Cardiac muscle cell (in vitro differentiated cells and primary cell): ENCODE measurements at places on chromosomes 7 and 10.

DNA sequence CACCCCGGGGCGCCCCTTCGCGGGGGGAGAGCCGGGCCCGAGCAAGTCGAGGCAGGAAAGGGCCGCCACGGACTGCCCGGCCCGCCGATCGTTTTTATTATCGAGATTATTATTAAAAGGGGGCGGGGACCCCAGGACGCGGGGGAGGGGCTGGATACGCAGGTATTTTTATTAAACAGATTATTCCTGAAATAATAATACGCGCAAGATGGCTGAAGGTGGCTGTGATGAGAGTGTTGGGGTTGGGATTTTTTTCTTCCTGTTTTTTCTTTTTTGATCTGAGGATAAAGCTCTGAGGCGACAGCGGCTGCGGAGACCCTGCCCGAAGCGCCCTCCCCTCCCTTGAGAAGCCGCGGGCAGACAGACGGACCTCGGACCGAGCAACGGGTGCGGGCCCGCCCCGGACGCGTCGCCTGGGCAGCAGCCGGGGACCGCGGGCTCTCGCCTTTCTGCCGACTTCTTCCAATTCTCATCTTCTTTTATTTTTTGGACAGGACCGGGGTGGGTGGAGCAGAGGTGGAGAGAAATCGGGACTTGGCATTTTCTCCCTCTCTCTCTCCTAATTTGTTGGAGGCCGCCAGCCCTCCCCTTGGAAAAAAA lies 1.4 kb upstream of the TRIM8 start:
- DNase-seq: peak; percentile 57

- DNase-seq: no peak
Measured at GRCh38 chr7:19213746-19214145, 68.5 kb upstream of the FERD3L start.

GRCh38 chr10:76382381-76382851 lies 951.0 kb downstream of the LRMDA start:
- peak; percentile 29 for DNase-seq

DNA sequence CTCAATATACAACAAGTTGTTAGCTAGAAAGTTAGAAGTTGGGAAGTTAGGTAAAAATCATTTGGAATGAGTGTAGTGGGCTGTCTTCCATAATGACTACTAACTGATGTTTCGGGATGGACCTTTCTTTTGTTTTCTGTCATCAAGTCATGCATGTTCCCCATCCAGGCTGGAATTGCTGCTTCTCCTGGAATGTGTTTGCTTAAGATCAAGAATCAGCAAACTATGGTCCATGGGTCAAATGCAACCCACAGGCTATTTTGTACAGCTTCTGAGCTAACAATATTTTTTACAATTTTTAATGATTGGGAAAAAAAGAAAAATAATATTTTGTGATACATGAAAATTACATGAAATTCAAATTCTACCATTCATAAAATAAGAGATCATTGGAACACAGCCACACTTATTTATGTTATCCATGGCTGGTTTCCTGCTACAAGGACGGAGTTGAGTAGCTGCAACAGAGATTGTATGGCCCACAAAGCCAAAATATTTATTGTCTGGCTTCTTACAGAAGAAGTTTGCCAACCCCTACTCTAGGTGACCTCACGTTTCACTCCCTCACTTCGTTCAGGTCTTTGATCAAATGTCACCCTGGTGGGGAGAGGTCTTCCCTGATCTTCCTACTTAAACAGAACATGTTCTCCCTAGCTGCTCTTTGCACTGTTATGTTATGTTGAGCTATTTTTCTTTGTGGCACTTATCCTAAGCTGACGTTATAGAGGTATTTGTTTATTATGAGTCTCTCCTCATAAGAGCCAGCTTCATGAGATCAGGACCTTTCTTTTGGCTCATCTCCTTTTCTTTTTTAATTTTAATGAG lies 127.1 kb downstream of the RALA start:
- DNase-seq: no peak

DNA sequence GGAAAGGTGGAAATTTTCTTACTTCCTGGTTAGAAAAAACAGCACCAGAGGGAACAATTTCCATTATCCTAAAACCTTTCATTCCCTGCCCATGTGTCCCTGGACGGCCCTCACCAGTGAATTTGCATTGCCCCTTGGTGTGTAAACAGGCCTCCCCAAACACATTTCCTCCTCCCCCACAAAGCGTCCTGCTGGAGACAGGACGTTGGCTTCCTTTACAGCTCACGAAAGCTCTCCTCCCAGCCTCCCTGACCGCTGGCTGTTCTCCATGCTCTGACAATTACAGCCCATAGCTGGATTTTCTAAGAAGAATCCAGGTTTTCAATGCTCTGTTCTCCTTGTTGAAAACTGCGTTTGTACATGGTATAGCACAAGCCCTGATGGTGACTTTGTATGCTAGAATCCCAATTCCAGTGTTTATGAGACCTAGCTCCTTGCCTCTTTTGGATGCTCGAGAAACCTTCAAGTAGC lies 724.2 kb upstream of the CELF2 start:
- no peak for DNase-seq

DNA sequence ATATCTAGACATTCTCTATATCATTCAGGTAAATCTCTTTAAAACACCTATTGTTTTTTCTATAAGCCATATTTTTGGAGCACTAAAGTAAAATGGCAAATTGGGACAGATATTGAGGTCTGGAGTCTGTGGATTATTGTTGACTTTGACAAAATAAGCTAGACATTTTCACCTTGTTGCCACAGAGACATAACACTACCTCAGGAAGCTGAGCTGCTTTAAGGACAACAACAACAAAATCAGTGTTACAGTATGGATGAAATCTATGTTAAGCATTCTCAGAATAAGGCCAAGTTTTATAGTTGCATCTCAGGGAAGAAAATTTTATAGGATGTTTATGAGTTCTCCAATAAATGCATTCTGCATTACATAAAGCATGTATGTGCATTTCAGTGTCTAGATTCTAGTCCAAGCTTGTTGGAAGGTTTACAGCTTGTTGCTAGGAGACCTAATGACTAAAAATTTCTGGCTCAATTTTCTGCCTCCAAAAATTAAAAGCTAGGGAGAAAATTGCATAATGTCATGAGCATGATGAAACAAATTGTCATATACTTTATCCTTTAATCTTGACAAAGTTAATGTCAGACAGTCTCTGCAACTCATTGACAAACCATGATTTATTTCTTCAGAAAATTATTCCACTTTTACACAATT lies 18.3 kb downstream of the LIPM start:
- no peak for DNase-seq

DNA sequence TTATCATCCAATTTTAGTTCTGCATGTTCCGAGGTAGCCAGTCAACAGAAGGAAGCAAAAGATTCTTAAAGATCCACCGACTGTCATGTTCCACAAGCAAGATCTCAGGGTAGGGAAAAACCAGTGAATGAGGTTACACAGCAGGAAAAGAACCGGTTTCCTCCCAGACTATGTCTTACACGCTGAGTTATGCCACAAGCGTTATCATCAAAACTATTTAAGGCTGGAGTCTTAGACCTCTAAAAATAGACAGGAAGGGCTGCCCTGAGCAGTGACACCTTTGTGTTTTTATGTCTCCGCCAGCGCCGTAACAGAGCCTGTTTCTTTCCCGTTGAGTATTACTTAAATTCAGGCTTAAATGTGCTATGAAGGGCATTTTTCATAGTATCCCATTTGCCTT lies 48.3 kb downstream of the PROSER2 start:
- peak; percentile 76 for DNase-seq

DNA sequence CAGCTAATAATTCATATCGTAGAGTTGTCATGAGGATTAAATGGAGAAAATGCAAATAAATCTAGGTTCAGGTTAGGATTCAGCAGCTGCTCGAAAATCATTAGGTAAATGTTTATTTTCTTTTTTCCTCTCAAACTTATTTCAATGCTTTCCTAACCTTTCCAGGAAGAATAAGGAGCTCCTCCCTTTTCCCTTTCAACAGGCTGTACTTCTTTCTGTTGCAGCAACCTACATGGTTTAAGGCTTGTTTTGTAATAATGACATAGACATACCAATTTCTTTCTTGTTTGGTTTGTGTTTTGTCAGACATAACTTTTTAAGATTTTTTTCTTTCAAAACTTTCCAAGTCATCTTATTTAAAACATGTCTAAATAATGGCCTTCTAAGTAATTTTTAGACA lies 18.2 kb downstream of the GPR141 start:
- no peak for DNase-seq
